ENCODE measurements at places on chromosomes 3 and 15. TPM values are rescaled to one million over a fixed set of nuclear protein-coding genes. Genes with fewer than 3 reads are reported as not detected.
A peak's percentile ranks its signal among the peaks of the same experiment; 100 is the strongest.

GRCh38 chr3:16520241-16520969, 6.9 kb upstream of the RFTN1 start:
- DNase-seq = no peak

- peak; percentile 47 for DNase-seq
These were observed 30.5 kb upstream of the MYZAP start for GRCh38 chr15:57561041-57561711.

Gene TF
- total RNA-seq = 0.30 TPM

DNA sequence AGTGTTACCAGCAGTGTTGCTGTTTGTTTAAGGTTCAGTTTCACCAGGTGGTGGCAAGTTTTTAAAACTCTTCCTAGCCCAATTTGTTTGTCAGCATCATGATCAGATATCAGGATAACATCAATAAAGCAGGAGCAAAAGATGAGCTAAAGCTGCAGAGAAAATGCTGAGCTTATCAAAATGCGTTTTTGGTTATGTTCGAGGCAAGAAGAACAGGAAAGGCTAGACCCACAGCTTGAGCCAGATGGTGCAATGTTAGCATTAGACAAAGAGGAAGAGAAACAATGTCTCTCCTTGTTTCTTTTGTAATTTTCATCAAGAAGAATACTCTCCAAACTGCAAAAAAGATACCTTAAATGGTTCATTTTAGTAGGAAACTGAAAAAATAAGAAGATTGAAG, 66.2 kb downstream of the THRB start:
- DNase-seq = no peak

Gene LARP6
- not detected for total RNA-seq

DNA sequence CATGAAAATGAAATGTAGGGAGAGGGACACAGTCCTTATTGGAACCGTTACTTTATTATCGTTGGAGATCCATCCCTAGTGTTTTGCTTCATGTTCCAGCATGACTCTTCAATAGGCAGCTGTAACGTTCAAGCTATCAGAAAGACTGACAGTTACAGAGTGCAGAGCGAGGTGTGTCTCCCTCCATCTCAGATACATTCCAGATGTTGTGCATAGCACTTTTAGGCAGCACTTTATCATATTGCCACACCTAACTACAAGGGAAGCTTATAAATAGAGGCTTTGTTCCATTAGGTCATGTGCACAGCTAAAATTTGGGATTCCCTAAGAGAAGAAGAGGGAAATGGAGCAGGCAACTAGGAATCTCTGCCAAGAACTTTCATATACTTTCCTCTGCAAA, 1009.6 kb downstream of the ROBO2 start:
- no peak for DNase-seq

Gene RASGRP1
- total RNA-seq = 66.6 TPM

Gene PRICKLE2
- total RNA-seq = not detected

DNA sequence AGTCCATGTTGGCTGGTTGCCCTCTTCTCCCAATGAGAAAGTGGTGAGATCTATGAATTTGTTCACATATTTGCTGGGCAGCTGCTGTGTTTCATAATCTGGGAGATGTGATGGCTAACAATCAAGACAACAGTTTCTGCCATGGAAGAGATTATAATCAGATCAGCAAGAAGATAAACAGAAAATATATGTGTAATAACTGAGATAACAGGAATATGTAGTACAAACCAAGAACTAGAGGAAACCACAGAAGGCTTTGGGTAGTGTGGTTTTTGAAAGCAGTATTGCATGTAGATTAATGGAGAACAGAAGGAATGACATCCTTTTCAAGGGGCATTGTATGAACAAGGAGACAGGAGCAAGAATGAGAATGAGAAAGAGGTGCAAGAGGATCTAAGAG, 12.2 kb upstream of the CSTA start:
- DNase-seq = no peak

Gene C3orf22
- total RNA-seq = not detected

Gene ZNF502
- total RNA-seq = 2.7 TPM

GRCh38 chr15:35427091-35427490, 118.9 kb downstream of the DPH6 start:
- DNase-seq = no peak

Gene TMCO5A
- not detected for total RNA-seq

DNA sequence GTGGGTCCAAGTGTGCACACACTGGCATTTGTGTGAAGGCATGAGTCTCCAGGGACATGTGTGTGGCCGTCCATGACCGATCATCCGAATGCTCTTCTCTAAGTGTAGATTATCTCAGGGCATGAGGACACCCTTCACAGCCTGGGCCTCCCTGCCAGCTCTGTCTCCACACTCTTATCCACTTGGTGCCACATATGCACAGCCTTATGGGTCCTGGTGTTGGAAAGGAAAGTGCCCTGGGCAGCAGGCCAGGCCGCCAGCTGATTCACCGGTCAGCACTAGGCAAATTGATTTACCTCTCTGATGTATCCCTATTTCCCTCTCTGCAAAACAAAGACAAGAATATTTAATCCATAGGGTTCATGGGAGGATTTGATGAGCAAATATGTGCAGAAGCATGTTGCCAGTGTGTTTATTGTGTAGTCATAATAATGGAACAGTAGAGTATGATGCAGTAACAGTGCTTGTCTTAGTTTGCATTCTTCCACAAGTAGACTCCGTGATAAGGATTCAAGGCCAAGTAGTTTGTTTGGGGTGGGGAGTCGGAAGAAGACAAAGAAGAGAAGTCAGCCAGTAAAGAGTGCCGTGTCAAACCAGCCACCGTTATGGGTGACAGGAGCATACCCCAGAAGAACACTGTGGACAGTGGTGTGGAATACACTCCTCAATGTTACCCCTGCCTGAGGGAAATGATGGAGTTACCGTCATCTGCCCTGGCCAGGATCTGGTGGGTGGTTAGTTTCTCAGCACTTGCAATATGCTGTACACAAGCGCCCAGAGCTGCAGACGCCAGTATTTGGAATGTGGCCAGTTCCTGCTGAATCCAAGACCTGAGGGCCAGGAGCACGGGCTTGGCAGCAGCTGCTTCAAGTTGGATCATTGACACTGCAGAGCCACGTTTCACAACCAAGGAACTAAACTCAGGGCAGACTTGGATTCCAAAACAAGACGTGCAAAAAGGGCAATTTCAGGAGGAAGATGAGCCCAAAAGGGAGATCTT, 85.1 kb downstream of the MTHFS start:
- DNase-seq = no peak

DNA sequence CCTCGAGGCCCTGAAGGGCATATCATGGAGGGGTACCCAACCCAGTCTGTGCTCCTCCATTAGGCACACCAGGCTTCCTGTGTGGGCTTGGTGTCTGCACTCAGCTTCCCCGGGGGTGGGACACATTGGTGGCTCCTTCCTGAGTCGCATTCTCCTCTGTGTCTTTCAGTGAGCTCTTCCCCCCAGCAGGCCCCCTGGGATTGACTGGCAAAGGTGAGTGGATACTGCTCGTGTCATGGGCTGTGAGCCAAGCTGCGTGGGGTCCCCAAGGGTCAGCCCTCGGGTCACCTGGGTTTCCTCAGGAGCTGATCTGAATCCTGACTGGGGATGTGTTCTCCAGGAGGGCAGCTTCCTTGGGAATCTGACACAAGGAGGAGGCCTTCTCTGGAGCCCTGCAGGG, 231.0 kb downstream of the SNRPN start:
- no peak for DNase-seq

DNA sequence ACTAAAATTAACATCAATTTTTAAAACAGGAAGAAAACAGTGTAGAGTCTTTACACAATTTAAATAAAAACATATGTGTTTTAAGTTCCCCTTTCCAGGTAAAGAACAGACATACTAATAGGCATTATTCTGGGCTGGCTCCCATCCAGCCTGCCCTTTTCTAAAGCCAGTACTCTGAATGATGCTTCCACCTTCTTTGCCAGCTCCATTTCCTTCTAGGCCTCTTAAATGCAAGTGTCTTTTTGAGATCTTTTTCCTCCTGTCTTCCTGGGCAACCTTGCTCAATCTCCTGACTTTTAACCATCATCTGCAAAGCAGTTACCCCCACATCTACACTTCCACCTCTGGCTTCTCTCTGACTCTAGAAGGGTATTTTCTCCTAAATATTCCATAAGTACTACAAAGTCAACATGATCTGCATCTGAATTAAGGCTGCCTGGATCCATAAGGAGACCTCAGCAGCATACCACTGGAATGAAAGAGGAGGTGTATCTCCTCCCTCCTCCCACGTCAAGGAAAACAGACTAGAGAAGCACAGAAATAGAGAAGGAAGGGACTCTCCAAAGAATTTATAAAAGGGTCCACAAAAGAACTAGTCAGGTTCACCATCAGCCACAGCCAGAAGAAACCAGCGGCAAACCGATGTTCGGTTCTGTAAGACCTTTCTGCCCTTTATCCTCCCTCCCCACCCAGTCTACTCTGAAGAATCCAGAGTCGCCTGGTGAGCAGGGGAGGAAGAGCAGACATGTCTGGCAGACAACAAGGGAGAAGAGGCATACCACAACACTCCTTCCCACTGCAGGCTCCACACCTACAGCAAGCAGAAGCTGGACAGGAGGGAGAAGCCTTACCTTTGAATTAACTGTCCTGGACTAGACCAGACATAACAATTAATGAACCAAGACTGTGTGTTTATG, 47.1 kb downstream of the GOLIM4 start:
- no peak for DNase-seq

- DNase-seq = no peak
These were observed 8.2 kb downstream of the TMOD2 start for GRCh38 chr15:51759557-51760070.

DNA sequence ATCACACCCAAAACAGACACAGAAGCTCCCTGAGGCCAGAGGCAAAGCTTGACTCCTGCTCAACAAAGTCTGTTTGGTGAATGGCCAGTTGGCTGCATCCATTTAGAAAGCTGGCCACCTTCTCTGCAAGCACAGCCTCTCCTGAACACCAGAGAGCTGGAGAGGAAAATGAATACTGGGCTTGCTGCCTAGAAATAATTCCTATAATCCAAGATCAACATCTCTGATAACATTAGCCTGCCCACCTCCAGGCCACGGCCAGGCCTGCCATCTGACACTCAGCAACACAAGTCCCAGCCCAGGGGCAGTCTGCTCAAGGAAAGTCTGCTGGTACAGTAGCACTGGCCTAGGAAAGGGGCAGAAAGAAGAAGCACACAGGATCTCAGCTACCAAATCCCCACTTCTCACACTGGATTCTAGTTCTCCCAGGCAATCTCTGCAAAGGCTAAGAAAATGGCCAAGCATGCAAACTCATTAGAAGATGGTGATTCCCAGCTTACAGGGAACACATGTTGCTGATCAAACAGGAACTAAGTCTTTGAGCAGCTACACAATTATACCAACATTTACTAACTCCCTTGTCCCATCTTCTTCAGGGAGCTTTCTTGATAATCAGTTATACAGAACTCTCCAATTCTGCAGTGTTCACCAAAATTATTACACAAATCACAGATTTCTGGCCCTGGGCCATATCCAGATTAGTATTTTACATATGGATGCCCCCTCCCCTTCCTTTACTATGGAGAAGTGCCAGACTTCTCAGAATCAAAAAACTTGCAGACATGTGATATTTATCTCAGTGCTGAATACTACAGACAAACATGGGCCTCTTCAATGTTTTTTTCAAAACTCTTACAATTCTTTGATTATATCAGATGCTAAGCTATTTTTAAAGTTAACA, 9.9 kb downstream of the TBC1D2B start:
- DNase-seq = no peak

Gene GPR160
- total RNA-seq = 5.7 TPM

DNA sequence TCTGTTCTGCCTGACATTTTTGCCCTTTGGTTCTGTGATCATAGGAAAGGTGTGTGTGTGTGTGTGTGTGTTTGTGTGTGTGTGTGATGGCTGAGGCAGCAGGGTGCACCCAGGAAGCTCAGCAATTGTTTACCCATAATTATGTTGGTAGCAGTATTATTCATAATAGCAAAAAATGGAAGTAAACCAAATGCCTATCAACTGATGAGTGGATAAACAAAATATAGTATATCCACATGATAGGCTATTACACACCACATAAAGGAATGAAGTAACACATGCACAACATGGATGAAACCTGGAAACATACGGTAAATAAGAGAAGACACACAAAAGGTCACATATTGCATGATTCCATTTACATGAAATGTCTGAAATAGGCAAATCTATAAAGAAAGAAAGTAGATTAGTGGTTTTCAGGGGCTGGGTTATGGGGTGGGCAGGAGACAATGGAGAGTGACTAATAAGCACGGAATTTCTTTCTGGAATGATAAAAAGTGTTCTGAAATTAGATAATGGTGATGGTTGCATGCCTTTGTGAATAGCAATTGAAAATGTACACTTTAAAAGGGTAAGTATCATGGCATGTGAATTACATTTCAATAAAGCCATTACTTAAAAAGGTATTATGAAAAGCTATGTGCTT, 167.2 kb downstream of the POLR2M start:
- no peak for DNase-seq

Gene LRIG1
- total RNA-seq = 33.1 TPM

DNA sequence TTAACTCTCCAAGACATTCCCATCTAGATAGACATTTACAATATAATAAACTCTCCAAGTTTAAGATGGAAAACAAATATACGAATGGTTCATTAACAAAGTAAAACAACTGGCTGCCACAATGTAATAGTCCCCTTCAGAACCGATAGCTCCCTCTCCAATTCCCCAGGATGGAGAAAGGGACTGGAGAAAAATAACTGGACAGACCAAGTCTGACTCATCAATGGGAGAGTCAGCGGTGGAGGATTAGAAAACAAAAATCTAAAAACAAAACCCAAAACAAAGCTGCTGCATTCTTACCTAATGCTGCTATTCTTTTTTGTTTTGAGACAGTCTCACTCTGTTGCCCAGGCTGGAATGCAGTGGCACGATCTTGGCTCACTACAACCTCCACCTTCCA, 468.1 kb downstream of the SHQ1 start:
- no peak for DNase-seq

Gene IL16
- total RNA-seq = 168 TPM
